Esophagus muscularis mucosa (tissue), 4 donors: ENCODE measurements at places on chromosomes 6 and 20. TPM values are rescaled to one million over a fixed set of nuclear protein-coding genes. Genes with fewer than 3 reads are reported as not detected.

DNA sequence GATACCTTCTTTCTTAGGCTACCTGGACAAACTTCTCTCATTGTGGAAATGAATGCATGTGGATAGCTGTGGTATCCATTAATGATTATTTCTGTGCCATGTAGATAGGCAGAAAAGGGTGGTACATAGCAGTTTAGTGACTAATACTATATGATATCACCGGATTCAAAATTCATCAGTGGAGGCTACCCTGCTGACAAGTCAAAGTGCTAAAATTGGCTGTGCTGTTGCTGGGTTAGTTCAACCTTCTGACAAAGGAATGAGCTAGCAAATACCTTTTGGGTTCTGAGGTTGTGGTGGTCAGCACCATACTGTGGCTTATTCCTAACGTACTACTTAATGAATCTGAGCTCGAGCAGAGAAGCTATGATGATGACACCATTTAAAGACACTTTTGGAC, 109.1 kb downstream of the TFAP2B start:
- no peak overlapping the region for H3K27ac ChIP-seq
- H3K4me3 ChIP-seq, result no peak overlapping the region
- DNase-seq, result no peak

- peaks cover 28% of the 10 kb centered on the region for H3K4me1 ChIP-seq
- H3K4me3 ChIP-seq, result no peak overlapping the region
- no peak overlapping the region for H3K27ac ChIP-seq
- H3K27me3 ChIP-seq, result no peaks in the 10 kb centered on the region
These were observed 334.0 kb upstream of the NT5E start for GRCh38 chr6:85115876-85116275.

GRCh38 chr6:27280064-27280539, 32.0 kb downstream of the POM121L2 start:
- H3K36me3 ChIP-seq, result no peaks in the 10 kb centered on the region
- no peak for DNase-seq
- H3K4me1 ChIP-seq, result peaks cover 3% of the 10 kb centered on the region
- peaks cover 66% of the 10 kb centered on the region for H3K27me3 ChIP-seq
- no peak overlapping the region for H3K27ac ChIP-seq

DNA sequence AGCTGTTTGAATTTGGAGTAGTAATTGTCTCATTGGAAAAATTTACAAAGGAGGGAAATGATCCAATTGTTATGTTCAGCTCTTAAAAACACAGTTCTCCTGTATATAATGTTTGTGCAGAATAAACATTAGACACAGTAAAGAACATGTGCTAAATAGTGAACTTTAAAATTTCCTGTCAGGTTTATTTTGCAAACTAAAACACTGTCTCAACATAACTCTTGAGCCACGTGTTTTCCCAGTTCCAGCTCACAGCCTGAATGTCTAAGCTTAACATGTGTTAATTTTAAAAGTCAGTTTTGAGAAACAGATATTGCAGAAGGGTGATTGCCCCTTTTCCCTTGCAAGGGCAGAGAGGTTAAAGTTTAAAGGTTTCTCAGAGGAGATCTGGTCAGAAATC, 20.6 kb downstream of the EPHA7 start:
- H3K36me3 ChIP-seq, result no peaks in the 10 kb centered on the region
- no peak overlapping the region for H3K4me3 ChIP-seq
- no peak for DNase-seq
- peaks cover 92% of the 10 kb centered on the region for H3K4me1 ChIP-seq

DNA sequence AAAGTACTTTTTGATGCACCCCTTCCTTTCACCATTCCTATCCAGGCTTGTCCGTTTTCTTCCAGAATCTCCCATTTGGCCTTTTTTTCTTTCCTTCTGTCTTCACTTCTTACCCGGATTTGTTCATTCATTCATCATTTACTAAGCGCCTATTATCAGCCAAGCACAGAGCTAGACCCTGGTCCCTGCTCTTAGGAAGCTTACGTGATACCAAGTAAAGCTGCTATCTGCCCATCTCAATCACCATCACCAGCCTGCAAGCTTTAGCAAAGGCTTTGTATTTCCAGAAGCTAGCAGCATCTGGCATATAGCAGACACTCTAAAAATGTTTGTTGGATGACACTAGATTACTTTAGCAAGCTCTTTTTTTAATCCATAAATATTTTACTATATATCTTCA, 4.8 kb downstream of the NDRG3 start:
- H3K36me3 ChIP-seq, result no peaks in the 10 kb centered on the region
- H3K4me1 ChIP-seq, result peaks cover 25% of the 10 kb centered on the region
- DNase-seq, result no peak
- H3K27ac ChIP-seq, result no peak overlapping the region

- H3K27ac ChIP-seq, result no peak overlapping the region
- no peak overlapping the region for H3K4me3 ChIP-seq
- no peaks in the 10 kb centered on the region for H3K27me3 ChIP-seq
- peaks cover 18% of the 10 kb centered on the region for H3K4me1 ChIP-seq
- H3K36me3 ChIP-seq, result no peaks in the 10 kb centered on the region
These were observed 43.6 kb upstream of the TMEM170B start for GRCh38 chr6:11493974-11494373.

DNA sequence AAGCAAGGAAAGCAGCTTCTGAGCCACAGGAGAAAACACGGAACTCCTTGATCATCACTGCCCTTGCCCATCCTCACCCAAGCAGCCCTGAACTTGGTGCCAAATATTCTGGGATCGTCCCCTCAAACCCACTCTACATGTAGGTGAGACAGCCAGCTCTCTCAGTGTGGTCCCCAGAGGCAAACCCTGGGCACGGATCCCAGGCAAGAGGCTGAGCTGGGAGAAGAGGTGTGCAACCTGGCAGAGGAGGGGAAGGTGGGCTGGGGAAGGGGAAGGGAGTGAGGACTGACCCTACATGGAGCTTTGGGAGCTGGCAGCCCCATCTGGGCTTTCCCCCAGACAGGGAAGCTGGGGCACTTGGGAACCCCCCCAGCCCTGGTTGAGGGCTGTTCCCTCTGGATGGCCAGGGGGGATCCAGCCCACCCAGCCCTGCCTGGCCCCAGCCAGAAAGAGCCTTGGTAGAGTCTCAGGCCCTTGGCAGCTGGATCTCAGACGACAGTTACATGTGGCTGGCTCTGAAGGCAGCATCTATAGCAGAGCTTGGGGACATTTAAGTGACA, 186.2 kb upstream of the CST7 start:
- no peaks in the 10 kb centered on the region for H3K36me3 ChIP-seq
- no peaks in the 10 kb centered on the region for H3K4me1 ChIP-seq
- H3K27me3 ChIP-seq, result no peaks in the 10 kb centered on the region
- DNase-seq, result no peak
- no peak overlapping the region for H3K4me3 ChIP-seq

DNA sequence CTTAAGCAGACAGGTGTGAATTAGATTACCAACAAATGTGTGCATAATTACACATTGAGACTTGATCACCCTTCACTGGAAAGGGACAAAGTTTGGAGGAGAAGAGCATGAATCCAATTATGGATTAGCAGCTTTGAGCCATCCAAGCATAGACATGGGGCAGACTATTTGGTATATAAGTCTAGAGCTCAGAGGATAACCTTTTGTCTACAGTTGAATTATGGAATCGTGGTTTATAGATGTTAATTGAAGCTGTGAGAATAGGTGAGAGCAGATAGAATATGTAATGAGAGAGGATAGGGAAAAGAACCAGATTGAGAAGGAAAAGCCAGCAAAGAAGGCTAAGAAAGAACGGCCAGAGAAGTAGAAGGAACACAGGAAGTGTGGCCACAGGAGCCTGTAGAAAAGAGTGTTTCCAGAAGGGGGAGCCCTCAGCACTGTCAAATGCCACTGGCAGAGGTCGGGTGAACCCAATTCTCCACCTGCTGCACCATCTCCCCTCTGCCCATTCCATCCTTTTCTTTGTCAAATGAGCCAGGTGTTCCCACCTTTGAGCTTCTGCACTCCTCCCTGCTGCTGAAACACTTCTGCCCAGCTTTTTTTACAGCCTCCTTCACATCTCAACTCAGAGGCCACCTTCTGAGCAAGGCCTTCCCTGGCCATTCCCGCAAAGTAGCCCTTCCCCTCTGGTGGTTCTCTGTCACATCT, 7.3 kb downstream of the DNTTIP1 start:
- H3K27me3 ChIP-seq, result no peaks in the 10 kb centered on the region
- H3K4me1 ChIP-seq, result no peaks in the 10 kb centered on the region
- H3K4me3 ChIP-seq, result no peak overlapping the region
- no peak overlapping the region for H3K27ac ChIP-seq
- DNase-seq, result no peak

GRCh38 chr20:4195499-4195898, 180.1 kb upstream of the RNF24 start:
- H3K4me1 ChIP-seq, result no peaks in the 10 kb centered on the region
- H3K27me3 ChIP-seq, result peaks cover 6% of the 10 kb centered on the region
- DNase-seq, result no peak

GRCh38 chr20:41011551-41012067, 17.0 kb upstream of the TOP1 start:
- no peak overlapping the region for H3K27ac ChIP-seq
- H3K36me3 ChIP-seq, result no peaks in the 10 kb centered on the region

- peaks cover 3% of the 10 kb centered on the region for H3K4me1 ChIP-seq
- no peak for DNase-seq
These were observed 86.0 kb upstream of the IYD start for GRCh38 chr6:150282806-150283205.

DNA sequence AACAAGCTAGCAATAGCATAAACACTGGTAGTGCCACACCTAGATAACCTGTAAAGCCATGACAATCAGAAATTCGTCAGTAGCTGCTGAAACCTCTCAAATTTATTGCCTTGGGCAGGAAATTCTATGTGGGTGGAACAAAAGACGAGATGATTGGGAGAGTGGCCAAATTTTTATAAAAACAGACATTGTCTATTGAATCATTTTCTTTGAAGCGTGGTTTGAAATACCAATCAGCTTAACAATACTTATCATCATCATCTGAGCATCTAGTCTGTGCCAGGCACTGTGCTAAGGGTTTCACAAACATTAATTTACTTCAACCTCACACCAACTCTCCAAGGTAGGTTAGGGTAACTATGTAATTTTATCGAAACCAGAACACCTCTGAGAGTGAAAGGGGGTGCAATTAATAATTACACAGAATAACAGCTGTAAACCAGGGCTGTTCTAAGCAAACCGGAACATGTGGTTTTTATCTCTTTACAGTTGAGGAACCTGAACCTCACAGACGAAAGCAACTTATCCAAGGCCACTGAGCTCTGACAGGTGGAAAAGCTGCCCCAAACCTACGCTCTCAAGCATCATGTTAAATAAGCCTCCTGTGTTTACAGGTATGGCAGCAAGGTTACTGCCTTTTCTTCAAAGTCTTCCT, 43.4 kb downstream of the NHSL1 start:
- no peaks in the 10 kb centered on the region for H3K4me1 ChIP-seq
- DNase-seq, result no peak
- H3K27me3 ChIP-seq, result no peaks in the 10 kb centered on the region
- H3K36me3 ChIP-seq, result no peaks in the 10 kb centered on the region

GRCh38 chr6:139738801-139739455, 364.5 kb upstream of the CITED2 start:
- no peak overlapping the region for H3K4me3 ChIP-seq
- DNase-seq, result no peak
- H3K27me3 ChIP-seq, result no peaks in the 10 kb centered on the region
- no peaks in the 10 kb centered on the region for H3K36me3 ChIP-seq
- H3K27ac ChIP-seq, result no peak overlapping the region

DNA sequence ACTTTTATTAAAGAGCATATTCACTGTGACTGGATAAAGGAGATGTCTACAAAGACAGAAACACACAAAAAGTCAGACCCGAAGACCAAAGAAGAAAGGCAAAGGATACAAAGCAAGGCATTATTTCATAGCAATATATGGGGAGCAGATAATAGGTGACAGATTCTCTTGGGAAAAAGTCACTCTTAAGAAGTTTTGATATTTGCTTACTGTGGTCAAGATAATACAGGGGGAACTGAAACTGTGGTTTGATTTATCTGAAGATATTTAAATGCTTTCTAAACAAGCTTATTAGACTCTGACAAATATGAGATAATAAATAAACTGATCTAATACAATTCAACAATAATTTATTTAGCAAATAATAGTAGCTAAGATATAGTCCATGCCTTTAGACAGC, 14.7 kb downstream of the CYP39A1 start:
- no peaks in the 10 kb centered on the region for H3K36me3 ChIP-seq
- no peak overlapping the region for H3K4me3 ChIP-seq
- DNase-seq, result no peak

RSPH9 gene
- total RNA-seq, result not detected

FHL5 gene
- total RNA-seq, result 33.7 TPM

STK38 gene
- 39.5 TPM for total RNA-seq

ASXL1 gene
- 59.7 TPM for total RNA-seq

IMPG1 gene
- total RNA-seq, result not detected

TMEM63B gene
- 26.6 TPM for total RNA-seq

PGM3 gene
- 15.4 TPM for total RNA-seq

RPP40 gene
- 7.9 TPM for total RNA-seq
